PC-3 (cell line): ENCODE measurements at places on chromosomes 5 and 9.

DNA sequence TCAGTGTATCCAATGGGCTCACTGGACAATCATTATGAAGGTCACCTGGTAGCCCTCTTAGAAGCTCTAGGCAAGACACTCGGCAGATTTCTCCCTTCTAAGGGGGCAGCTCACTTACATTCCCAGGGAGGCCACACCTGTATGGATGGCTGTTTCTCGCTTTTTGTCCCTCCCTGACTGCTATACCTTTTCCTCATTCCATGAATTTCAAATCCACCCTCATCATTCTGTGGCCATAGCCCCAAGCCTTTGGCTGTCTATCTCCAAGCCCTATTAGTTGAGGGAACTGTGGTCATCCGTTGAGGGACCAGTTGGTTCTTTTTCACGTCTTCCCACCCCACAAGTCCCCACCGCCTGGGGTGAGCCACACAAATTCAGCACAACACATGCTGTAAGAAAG is 85.0 kb upstream of the RARS1 start:
- DNase-seq: no peak

DNA sequence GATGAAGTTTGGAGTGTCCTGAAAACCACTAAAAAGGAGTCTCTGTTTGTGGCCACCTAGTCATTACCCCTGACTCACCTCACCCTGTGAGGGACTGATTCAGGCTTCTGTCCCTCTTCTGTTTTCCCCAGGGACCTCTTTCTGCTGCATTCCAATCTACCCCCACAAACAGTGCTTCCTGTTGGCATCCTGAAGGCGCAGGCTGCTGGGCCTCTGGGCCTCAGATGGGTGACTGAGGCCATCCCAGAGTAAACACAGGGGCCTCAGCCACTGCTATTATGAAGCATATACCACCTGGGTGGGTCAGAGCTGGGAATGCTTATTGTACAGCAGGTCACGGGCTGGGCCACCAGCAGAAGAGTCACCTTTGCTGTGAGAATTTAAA is 20.0 kb downstream of the MORN5 start:
- DNase-seq: peak; percentile 68

DNA sequence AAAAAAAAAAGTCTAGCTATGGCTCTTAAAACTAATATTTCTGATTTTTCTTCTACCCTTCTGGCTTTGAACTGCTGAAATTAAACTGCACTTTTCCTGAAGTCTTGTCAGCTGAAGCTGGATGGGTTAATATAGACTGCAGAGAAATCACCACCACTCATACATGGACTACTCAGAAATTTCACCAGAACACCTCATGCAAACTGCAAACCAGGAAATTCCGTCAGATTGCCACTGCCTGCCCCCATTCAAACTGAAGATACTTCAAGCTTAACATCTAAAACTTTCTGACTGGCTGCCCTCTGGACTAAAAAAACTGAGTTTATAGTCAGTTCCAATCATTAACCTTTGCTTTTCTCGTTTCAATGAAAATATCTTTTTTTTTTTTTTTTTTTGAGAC is 11.6 kb upstream of the ANXA2R start:
- DNase-seq: no peak

DNA sequence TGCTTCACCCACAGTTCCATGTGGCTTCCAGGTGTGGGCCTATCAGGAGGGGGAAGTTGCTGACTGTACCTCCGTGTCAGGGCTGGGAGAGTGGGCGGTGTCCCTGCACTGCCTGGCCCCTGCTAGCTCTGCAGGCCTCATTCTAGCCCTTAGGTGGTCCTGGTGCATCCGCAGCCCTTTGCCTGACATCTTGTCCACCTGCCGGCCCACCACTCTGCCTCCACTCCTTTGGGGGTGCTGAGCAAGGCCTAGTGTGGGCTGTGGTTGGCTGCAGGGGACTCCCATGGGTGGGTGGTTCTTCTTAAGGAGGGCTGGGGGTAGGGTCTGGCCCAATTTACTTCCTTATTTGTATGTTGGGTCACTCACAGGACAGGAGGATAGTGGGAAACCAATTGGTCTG is 66.9 kb downstream of the HSPA4 start:
- no peak for DNase-seq

- DNase-seq: no peak
Observed at GRCh38 chr9:134592018-134592818, 49.4 kb upstream of the COL5A1 start.

DNA sequence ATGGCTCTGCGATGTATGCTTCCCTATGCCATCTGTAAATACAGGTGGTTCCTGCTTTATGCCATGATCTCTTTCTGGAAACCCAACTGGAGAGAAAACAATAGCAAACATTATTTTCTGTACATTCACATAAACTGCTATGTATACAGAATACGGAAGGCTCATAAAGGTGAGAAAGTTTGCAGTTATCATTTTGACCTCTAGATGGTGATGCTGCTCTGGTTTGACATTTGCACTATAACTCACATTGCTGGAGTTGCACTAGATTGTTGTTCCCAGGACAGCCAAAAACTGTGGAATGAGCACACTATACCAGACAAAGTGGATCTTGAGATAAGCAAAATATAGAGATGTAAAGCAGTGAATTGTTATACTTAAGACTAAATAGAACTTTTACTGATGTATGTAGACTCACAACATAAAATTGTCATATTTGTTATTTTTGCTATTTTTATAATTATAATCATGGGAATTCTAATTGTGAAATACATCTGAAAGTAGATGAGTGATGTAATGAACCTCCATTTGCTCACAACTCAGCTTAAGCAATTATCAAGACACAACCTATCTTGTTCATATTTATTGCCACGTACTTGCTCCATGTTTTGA is 246.5 kb downstream of the PTPRD start:
- DNase-seq: peak; percentile 66

DNA sequence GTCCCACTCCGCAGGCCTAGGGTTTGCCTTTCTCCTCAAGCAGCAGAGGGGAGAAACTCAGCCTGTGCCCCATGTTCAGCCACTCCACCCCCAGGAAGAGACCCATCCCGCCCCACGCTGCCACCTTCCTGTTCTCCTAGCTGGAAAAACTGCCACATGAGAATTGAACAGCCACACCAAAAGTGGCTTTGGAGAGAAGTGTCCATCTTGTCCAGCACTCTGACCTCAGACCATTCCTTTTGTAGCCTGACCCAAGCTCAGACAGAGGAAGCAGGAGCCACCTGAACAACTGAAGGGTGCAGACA is 8.3 kb upstream of the SLC25A48 start:
- DNase-seq: no peak

DNA sequence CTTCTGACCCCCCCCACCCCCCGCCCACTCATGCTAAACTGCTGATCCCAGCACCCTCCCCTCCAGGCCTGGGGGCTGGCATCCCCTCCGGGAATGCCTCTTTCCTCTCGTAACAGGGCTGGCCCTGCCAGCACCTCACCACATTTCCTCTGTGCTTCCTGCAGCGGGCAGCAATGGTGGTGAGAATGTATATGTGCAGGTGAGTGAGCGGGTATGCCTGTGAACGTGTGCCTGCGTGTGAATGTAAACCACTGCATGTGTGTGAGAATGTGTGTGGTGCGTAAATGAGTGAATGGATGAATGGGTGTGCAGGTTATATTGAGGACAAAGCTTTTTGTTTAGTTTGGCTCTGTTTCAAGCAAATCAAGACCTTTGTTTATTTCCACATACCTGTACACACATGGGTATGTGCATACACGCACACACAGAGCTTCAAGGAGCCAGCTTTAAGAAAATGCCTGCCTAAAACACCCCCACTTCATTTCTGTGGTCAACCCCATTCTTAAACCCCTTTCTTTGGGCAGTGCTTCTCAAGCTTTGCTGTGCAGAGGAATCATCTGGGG is 95.7 kb upstream of the SHB start:
- DNase-seq: no peak
